ENCODE measurements at places on chromosomes 6 and 20.

- no peak for DNase-seq
These were observed 41.6 kb downstream of the NFATC2 start for GRCh38 chr20:51500936-51501335.

- DNase-seq: no peak
These were observed 39.4 kb downstream of the TBC1D7 start for GRCh38 chr6:13288969-13289391.

DNA sequence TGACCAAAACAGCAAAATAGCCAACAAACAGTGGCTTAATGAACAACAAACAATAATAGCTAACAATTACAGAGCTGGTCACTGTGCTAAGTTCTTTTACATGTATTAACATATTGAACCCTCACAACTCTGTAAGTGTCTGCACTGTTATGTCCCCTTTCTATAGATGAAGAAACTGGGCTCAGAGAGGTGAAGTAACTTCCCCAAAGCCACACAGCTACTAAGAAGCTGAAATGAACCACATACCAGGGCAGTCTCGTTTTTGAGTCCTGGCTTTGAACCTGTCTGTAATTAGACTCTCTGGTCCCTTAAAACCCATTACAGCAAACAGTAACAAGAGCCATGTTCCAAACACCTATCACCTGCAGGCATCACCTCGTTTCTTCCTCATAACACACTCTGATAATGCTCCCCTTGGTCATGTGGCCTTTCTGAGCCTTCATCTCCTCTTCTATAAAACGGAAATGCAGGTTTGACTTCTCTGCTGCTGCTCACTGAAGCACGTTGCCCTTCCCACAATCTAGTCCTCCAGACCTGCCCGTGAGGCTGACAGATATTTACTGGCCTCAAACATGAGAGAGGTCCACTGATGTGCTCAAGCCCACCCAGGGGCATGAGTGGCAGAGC, 23.3 kb downstream of the KCNK15 start:
- no peak for DNase-seq

DNA sequence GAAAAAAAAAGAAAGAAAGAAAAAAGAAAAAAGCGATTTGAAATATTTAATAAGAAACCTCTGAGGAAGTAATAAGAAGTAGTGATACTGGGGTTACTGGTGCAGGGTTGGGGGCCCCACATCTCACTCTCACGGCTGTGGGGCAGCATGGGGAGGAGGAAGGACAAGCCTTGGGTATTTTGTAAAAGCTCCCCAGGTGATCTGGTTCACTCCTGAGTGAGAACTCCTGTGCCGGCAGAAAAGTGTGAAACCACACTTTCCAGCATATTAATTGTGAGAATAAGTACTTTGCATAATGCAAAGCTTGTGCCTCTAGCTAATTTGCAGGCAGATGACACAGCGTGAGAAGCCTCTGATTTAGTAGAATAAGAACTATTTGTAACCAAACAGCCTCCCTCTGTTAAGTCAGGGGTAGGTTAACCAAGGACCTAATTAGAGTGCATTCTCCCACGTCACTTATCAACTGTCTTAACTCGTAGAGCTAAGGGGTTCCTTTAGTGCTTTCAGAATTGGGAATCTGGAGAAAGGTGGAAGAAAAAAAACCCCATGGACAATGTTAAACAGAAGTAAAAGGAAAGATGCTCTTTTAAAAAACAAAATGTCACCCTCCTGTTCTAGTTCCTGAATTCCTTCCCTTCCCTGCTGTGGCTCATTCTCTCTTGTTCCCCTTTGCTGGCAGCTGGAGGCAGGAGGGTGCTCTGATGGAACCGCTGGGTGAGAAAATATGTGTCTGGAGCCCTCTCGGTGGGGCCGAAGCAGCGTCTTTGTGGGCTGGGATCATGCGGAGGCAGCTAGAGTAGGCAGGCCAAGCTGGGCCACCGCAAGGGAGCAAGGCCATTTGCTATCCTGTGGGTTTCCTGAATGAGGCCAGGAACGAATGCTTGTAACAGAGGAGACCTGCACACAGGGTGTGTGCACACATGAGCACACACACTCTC, 108.7 kb downstream of the FYN start:
- no peak for DNase-seq

GRCh38 chr6:24255676-24256075, 102.2 kb downstream of the DCDC2 start:
- DNase-seq: no peak

DNA sequence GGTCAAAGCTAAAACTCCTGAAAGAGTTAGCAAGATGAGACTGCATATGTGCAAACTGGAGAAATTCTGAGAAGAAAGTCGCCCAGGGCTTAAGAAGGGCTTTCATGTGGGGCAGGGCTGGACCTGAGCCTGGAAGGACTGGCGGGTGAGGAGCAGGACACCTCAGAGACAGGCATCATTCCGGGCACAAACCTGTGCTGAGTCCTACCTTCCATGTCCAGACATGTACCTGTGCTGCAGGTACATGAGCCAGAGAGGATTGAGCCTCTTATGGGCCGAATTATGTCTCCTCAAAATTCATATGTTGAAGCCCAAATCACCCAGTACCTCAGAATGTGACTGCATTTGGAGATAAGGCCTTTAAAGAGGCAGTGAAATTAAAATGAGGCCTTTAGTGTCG, 171.0 kb downstream of the QRSL1 start:
- no peak for DNase-seq

GRCh38 chr6:147029923-147030322, 174.3 kb upstream of the STXBP5 start:
- DNase-seq: no peak

DNA sequence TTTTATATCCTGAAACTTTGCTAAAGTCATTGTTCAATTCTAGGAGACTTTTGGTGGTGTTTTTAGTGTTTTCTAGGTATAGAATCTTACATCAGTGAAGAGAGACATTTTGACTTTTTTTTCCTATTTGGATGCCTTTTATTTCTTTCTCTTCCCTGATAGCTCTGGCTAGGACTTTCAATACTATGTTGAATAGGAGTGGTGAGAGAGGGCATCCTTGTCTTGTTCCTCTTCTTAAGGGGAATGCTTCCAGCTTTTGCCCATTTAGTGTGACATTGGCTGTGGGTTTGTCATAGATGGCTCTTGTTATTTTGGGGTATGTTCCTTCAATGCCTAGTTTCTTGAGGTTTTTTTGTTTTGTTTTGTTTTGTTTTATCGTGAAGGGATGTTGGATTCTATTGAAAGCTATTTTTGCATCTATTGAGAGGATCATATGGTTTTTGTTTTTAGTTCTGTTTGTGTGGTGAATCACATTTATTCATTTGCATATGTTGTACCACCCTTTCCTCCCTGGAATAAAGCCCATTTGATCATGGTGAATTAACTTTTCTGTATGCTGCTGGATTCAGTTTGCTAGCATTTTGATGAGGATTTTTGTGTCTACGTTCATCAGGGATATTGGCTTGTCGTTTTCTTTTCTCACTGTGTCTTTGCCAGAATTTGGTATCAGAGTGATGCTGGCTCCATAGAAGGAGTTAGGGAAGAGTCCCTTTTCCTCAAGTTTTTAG, 540.1 kb upstream of the FLRT3 start:
- no peak for DNase-seq

- DNase-seq: no peak
These were observed 59.9 kb downstream of the CNBD2 start for GRCh38 chr20:36028106-36028808.

DNA sequence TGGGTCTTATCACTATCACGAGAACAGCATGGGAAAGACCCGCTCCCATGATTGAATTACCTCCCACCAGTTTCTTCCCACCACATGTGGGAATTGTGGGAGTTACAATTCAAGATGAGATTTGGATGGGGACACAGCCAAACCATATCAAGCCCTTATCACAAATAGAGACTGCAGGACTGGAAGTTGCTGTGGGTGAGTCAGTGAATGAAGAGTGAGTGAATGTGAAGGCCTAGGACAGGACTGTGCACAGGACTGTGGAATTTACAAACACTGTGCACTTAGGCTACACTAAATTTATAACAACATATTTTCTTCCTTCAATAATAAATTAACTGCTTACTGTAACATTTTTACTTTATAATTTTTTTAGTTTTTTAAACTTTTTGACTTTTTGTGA, 30.2 kb upstream of the BCAS1 start:
- DNase-seq: no peak

- DNase-seq: no peak
These were observed 53.3 kb downstream of the TRAM2 start for GRCh38 chr6:52523378-52524142.

DNA sequence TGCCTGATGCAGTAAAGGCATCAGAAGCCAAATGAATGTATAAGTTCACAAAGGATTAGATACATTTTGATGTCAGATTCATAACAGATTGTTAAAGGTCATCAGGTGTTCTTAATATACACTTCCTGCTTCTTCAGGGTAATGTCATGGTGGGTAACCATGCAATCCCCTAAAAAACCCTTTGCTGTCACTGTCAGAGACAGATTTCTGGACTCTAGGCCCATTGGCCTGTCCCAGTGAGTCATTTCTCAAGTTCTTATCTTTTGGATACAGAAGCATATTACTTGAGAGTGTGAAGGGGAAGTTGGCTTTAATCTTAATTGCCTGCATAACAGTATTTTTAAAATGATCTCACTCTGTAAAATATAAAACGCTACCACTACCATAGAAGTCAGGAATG, 895.6 kb upstream of the MAP3K7 start:
- no peak for DNase-seq

- no peak for DNase-seq
These were observed 50.1 kb downstream of the NUP153 start for GRCh38 chr6:17656644-17657043.

DNA sequence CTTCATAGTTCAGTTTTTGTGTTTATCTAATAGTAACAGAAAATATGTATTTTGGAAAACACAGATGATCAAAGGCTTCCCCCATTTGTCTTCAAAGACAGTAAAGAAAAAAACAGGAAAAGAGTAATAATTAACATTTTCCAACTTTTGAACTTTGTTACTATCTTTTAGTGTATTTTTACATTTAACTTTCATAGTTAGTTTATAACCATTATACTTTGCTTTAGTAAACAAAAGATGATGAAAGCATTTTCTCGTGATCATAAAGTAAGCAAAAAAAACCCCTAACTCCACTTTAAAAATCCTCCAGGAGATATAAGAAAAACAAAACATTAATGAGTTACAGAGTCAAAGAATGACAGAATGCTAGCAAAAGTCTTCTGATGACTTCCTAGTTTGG, 13.6 kb upstream of the GPRC6A start:
- no peak for DNase-seq

DNA sequence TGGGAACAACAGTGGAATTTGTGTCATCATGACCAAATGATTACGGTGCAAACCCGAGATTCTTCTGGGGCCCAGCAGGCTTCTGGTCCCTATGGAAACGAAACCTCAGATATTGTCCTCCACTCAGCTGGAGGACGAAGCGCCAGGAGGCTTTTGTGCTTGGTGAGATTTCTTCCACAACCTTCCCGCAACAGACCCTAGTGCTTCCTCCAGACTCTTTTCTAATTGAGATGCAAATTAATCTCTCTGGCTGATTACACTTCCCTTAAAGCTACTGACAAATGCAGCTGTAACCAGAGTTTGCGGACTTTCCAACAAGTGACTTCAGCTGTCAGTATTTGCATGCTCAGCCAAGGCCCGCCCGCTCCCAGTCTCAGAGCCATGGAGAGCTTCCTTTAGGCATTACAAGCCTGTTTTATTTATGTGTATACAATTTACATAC, 96.0 kb downstream of the INSM1 start:
- no peak for DNase-seq

DNA sequence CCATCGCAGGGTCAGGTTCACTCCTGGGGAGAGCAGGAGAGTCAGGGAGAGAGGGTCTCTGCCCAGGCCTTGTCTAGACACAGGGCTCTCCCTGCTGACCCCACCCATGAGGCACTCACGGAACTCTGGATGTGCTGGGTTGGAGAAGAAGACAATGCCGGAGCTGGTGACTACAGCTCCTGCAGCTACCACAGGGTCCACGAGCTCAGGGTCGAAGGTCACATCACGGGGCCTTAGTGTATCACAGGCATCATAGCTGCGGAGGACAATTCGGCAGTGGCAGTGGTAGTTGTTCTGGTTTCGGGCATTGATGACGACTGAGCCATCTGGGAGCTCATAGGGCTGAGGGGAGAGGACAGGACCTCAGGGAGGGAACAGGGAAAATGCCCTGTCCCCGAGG, 2.7 kb downstream of the NEU1 start:
- no peak for DNase-seq

GRCh38 chr6:7758456-7758855, 32.6 kb downstream of the BMP6 start:
- DNase-seq: peak; percentile 7

DNA sequence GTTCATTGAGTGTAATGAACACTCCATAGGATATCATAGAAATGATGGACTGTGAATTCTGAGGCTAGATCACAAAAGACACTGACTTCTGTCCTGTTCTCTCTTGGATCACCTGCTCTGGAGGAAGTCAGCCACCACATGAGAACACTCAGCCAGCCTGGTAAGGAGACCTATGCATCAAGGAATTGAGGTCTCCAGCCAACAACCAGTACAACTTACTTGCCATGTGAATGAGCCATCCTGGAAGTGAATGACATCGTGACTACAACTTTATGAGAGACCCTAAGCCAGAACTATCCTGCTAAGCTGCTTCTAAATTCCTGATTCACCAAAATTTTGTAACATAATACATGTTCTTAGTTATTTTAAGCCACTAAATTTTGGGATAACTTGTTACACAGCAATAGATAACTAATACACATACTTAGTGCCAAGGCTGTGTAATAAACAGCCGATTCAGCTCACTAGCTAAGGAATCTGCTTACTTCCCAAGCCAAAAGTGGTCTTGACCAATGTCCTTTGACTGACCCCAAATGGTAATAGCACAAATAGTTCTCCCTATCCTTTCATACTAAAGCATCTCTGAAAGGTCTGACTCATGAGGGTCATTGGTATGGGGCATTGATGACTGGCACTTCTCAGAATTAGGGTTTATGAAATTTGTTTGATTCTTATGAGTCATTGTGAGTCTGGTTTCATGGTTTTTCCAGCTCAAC, 6.9 kb upstream of the CTNNBL1 start:
- DNase-seq: no peak

GRCh38 chr6:21222656-21223055, 370.9 kb upstream of the SOX4 start:
- DNase-seq: no peak

Data from HCT116 (cell line).